ENCODE measurements at places on chromosomes 1 and 21.

GRCh38 chr1:28170001-28170596 lies 6.4 kb downstream of the PTAFR start:
- no peak for DNase-seq

- peak; percentile 14 for DNase-seq
Observed at GRCh38 chr1:212700223-212700891, 717 bp upstream of the BATF3 start.

GRCh38 chr1:246279402-246279801 lies 227.7 kb downstream of the SMYD3 start:
- DNase-seq: no peak

- DNase-seq: peak; percentile 63
Observed at GRCh38 chr1:15409388-15410222, at the start of gene EFHD2. Gene EFHD2 (plus strand): TSS chr1:15409888. CDS start chr1:15409972, 84 bp downstream.

DNA sequence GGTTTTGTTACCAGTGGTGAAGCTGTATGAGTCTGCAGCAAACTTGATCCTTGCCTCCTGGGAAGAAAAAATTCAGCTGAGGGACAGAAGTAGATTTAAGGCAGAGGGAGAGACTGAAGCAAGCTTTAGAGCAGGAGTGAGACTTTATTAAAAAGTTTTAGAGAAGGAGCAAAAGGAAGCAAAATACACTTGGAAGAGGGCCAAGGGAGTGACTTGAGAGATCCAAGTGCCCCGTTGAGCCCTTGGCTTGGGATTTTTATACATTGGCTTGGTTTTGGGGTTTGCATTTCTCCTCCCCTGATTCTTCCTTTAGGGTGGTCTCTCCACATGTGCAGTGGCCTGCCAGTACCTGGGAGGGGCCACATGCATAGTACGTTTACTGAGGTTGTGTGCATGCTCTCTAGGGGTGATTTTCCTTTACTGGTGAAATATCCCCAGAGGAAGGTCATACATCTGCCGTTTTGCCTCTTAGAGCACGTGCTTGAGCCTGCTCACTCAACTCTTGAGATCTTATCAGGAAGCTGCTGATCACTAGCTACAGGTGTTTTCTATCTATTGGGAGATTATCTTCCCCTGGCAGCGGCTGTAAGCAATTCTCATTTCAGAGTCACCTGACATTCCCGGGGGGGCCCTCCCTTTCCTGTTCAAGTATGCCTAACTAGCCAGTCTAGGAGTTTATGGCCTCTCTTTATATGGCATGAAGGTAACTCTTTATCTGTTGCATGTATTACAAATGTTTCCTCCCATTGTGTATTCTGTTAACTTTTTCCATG lies 20.3 kb downstream of the FASLG start:
- no peak for DNase-seq

Measured in pons (tissue), 1 donor.